Cardiac fibroblast (primary cell): ENCODE measurements at places on chromosomes 5 and 9.

DNA sequence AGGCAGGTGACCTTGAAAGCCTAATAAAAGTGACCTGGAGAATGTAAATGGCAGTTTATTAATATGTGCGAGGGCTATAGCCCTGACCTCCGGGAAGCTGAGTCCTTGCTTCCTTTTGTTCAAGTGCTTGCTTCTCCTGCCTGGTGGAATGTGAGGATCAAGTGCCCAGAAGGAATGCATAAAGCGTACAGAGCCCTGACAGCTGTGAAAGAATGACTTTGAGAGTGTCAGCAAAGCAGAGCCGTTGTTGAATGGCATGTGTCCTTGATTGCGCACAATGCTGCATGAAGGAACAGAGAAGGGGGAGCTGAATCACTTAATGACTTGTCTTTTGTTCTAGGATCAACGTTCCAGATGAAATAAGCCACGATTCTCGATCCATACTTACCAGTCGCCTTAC is 133.0 kb downstream of the SLF1 start:
- DNase-seq, result no peak

- DNase-seq, result no peak
These were observed 254.6 kb downstream of the AOPEP start for GRCh38 chr9:94980947-94981722.

DNA sequence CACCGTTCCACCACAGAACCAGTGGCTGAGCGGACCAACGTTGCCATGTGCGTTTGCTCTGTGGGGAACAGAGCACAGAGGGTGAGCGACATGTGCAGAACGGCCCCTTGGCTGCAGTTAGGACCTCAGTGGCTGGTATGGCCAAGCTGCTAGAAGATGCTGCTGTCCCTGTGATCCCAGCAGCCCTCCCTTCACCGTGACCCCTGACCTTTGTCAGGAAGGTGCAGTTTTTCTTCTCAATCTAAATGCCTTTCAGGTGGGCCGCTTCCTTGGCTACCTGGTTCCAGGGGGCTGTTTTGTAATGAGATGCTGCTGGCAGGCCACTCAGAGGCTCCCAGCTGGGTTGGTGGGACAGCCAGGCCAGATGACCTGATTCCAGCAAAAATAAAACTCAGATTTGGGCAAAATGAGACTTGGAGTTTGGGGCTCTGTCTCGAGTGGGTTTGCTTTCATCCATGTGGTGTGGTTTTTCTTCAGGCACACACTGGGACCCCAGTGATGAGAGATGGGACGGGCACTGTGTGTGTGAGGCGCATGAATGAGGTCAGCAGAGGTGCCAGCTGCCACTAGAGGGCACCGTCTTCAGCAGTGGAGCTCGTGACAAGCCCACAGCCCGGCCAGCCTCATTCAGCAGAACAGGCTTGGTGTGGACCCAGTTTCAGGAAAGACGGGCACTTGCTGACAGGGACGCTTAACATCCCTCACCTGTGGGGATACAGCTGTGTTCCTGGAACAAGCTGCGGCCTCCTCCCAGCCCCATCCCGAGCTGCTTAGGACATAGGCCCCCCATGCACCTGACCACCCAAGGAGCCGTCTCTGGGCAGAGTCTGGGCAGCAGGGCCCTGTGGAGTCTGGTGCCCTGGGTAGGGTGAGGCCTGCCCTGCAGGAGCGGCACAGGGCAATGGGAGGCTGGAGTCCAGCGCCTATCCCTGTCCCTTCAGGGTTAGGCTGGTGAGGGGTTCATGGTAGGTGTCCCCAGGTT is 4.1 kb downstream of the MRPS2 start:
- DNase-seq, result peak; percentile 68

DNA sequence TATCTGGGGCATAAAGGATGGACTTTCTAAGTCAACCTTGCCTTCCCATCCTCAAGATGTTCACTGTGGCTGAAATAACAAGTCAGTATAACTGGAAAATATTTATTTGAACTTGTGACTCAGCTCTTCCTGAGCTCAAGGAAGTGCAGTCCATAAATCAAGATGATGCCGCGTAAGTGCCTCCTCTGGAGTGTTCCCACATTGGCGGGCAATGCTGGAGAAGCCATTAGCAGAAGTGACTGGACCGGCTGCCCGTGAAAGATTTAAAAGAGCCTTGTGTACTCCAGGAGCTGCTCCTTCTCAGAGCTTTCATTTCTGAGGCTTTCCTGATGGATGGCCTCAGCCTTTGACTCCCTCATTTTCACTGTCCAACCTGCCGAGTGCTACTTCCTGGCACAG is 17.4 kb downstream of the TMOD1 start:
- no peak for DNase-seq

DNA sequence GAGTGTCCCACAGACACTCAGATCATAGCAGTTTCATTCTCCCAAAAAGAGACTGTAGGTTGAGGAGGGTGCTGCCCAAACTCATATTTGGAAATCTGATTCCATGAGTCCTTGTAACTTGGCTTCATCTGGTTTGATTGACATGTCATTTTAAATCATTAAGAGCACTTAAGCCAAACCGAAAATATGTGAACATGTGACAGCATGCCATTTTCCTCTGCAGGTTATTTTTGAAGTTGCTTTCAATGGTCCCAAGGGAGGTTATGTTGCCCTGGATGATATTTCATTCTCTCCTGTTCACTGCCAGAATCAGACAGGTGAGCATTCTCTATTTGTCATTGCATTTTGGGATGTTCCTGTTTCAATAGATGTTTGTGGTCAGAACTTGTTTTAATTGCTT is 87.6 kb downstream of the MAMDC2 start:
- no peak for DNase-seq

- DNase-seq, result no peak
These were observed 162.3 kb downstream of the FGF18 start for GRCh38 chr5:171581781-171582180.

- DNase-seq, result no peak
These were observed 113.6 kb upstream of the ADRA1B start for GRCh38 chr5:159802661-159803060.

- DNase-seq, result no peak
These were observed 91.8 kb upstream of the DMRTA1 start for GRCh38 chr9:22354699-22355384.

- peak; percentile 75 for DNase-seq
These were observed 2.6 kb downstream of the CTNNAL1 start for GRCh38 chr9:109010746-109011145.

DNA sequence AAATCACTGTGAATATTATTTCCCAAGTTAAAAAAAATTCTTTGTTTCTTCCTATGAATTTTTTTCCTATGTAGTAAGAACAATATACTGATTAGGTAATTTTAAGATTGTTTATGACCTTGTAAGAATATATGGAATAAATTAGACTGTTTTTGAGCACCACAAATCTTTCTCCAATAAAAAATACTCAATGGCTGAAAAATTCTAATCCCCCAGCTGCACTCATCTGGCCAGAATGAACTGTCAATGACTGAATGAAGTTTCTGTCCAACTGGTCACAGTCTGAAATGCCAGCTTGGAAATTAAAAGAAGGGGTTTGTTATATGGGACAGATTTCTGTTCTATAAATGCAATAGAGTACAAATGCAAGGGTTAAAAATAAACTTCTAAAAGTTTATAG is 569.5 kb upstream of the SEMA6A start:
- DNase-seq, result no peak

- DNase-seq, result no peak
These were observed 54.8 kb downstream of the SV2C start for GRCh38 chr5:76137887-76138542.

DNA sequence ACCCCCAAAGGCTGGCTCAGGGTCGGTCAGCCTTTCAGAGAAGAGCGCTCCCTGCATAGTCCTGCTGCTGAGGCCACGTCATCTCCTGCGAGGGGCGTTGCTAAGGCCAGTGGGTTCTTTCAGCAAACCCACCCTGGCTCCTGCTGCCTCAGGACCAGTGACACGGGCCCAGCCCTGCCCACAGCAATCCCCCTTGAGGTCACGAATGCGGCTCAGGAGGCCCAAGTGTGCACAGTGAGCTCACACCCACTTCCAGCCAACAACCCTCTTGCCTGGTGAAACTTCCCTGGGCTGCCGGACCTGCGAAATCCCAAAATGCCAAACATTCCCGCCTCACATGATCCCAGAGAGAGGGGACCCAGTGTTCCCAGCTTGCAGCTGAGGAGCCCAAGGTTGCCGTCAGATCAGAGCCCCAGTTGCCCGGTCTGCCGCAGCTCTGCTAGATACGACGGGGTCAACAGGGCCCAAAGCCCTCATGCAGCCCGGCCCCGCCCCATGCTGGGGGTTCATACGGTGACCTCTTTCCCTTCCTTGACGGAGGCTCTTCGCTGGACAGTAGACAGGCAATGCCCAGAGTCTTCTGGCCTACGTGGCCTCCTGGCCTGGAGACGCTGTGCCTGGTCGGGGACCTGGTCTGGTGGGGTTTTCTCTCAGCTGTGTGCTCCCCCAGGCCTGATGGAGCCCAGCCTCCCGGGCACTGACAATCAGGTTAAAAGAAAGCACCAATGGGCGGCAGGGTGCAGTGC is 116.4 kb upstream of the COL5A1 start:
- no peak for DNase-seq

DNA sequence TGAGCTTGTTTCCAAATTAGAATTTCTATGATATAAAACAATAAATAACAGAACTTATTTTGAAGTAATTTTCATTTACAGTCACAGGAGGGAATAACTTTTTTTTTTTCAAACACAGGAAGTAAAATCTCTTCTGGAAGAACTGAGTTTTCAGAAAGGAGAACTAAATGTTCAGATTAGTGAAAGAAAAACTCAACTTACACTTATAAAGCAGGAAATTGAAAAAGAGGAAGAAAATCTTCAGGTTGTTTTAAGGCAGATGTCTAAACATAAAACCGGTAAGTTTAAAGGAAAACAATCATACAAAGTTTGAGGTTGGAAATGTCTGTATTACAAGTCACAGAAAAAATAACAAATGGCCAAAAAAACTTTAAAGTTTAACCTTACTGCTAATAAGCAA is 41.6 kb downstream of the RAB14 start:
- no peak for DNase-seq

- DNase-seq, result no peak
These were observed 19.5 kb downstream of the MTREX start for GRCh38 chr5:55327281-55327680.
